Stimulated activated CD8-positive, alpha-beta memory T cell treated with anti-CD3 and anti-CD28 coated beads, Interleukin-4, amount 100 ng/mL, for 1 hour (primary cell): ENCODE measurements at places on chromosomes 11 and 22.

DNA sequence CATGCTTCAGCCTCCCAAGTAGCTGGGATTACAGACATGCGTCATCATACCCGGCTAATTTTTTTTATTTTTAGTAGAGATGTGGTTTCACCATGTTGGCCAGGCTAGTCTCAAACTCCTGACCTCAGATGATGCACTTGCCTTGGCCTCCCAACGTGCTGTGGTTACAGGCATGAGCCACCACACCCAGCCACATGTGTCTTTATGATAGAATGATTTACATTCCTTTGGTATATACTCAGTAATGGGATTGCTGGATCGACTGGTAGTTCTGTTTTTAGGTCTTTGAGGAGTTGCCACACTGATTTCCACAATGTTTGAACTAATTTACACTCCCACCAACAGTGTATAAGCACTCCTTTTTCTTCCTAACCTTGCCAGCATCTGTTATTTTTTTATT lies 276.2 kb downstream of the METTL15 start:
- DNase-seq: no peak

DNA sequence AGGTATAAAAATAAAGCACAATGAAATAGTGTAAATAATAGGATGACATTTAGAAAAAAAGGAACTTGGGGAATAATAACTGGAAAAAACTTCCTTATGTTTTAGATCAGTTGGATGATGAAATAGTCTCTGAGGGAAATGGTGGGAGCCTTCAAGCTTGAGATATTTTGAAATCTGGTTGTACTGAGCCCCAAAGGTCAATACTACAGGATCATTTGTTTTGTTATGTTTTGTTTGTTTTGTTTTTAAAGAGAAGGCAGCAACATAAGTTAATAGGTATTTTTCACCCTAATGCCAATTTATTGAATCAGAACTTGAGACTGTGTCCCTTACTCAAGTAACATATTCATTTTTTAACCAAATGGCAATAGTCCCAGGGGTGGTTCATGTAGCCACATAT lies 393.1 kb downstream of the ETS1 start:
- DNase-seq: no peak

- DNase-seq: no peak
These were observed 79.9 kb upstream of the GRIK4 start for GRCh38 chr11:120431633-120432032.

DNA sequence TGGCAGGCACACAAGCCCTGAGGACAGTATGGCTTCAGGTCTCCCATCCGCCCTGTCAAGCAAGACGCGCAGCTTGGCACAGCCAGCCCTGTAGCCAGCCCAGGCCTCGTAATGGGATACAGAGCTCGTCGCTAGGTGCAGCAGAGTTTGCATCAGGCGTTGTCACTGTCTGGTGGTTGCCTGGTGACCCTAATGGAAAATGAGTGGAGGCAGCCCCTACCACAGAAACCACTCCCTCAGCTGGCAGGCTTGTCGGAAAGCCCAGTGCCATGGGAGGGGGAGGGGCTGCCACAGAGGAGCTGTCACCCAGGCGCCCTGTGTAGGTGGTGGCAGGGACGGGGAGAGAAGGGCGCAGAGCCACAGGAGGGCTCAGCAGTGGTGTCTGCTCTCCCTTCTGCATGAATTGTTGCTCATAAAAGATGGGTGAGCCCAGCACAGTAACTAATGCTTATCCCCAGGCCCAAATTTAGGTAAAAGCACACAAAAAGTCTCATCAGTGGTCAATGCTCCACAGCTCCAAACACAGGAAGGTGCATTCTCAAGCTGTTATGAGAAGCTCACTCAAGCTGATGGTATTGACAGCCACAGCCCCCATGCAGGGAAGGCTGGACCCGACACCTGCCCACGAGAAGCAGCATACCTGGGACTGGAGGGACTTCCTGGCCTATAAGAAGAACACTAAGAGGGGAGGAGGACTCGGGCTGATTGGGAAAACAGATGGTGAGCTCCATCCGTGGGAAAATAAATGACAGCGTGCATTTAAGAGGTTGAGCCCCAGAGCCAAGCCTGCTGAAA lies 164.6 kb downstream of the ETS1 start:
- peak; percentile 80 for DNase-seq

DNA sequence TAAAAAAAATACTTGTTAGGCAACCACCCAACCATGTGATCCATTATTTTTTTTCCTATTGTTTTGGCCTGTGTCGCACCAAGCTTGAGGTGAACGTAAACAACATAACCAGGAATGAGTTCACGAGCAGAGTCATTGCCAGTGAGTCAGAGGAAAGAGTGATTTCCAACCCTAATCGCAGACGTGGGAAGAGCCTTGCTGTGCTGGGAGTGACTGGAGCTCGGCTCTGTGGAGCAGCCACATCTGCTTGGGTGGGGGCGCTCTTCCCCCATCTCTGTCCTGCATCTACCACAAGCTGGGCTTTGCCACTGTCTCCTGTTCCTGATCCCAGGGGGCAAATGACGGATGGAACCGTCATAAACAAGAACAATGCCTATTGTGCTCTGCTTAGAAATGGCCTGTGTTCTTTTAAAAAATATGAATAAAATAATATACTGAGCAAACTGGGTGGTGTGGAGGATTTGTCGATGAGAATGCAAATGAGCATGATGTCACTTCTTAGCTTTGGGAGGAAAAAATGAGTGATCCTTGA lies 210.0 kb downstream of the KIRREL3 start:
- DNase-seq: no peak

DNA sequence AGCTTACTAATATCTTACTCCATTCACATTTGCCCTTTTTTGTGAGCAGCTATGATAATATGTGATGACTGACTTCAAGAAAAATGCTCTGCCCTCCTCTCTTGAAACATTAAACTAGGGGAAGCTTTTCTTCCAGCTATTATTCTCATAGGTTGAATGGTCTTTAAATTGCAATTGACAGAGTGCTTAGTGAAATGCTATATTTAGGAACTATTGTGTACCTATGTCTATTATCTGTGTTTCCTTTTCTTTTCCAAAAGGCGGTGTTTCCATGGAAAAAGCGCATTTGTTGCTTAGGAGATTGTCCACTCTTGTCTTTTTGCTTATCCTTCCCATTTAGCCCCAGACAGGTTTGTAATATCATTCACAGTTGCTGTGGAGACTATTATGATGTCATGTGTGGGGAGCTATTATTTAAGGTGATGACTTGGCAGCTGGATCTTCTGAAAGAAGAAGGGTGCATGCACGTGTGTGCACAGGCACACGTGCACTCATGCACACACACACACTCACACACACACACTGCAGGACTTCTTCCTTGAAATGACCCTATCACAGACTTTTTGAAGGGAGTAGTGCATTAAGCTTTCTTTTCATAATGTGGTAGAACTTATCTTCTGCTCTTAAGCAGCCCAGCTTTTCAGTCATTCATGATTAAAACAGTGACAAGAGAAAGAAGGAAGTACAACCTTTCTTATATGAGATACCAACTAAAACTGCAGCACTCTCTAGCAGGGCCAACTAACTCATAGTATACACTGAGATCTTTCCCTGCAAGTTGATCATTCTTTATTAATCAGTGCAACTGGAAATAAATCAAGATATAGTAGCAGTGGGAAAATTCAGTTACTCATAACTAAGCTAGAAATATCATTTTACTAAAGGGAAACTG lies 340.8 kb upstream of the MTNR1B start:
- no peak for DNase-seq

DNA sequence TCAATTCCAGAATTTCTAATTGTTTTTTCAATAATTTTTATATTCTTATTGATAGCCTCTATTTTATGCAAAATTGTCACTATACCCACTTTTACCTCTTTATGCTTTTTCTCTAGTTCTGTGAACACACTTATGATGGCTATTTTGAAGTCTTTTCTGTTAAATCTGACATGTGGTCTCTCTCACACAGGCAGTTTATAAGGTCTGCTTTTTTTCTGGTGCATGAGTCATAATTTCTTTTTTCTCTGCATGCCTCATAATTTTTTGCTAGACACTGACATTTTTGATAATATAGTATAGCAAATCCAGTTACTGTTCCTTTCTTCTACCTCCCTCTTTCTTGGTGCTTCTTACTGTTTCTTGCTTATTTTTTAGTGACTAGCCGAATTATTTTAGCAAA lies 36.0 kb downstream of the ZBTB44 start:
- DNase-seq: no peak

DNA sequence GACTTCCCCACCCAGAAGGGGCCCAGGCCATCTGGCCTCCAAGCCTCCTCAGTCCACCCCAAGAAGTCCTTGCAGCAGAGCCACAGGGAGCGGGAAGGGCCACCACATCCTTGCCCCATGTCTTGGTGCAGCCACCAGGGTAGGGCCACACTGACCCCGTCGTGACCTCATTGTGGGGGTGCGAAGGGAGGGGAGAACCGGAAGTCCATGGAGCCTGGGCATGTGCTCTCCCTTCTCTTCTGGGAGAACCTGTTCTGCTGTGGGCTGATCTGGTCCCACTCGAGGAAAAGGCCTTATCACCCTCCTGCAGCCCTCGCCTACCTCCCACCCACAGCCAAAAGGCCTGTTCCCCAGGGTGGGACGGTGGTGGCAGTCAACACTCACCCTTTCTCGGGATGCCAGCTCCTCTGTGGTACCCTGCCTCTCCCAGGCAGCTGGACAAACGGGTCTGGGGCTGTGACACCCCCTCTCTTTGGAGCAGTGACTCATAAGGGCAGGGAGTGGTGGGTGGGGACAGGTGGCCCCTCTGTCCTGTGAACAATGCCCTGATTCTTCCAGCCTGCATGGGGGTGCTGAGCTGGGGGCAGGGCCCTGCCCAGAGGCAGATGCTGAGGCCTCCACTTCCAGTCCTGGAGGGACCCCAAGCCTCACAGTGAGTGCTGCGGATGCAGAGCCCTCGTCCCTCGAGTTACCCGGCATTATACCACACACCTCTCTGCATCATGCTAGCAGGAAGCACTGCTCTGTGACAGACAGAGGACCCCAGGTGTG lies 14.6 kb upstream of the CTSD start:
- no peak for DNase-seq

DNA sequence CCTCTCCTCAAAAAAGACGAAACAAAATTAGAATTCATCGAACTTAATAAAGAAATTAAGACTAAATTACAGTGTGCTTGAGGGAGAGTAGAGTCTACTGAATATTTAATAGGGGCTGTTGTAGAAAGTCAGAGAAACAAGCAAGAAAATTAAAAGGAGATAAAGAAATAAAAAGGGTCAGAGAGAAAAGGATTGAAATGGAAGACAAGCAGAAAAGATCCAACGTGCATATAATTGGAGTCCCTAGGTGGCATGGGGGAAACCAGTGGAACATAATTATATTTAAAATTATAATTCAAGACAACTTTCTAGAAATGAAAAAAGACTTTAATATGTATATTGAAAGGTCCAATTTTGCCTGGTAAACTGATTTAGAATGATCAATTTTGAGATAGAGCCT lies 74.3 kb downstream of the ACER3 start:
- no peak for DNase-seq

DNA sequence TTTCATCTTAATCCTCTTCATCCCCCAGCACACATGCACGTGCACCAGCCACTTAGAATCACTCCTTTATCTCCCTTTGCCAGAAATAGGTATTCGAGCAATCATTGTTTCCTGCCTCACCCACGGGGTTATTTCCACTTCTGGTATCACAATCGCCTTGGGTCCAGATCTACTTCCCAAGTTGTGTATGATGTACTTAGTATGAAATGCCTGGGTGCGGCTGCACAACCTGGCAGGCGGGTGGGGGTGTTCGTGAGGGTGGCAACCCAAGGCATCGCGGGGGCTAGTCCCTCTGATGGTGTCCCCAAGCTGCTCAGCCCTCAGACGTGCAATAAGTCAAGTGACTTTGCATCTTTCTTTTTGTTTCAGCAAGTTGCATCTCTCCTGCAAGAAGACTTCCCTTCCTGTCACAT lies 475.6 kb downstream of the MIAT start:
- no peak for DNase-seq

GRCh38 chr11:65476632-65477148 lies 22.2 kb upstream of the MALAT1 start:
- DNase-seq: no peak

DNA sequence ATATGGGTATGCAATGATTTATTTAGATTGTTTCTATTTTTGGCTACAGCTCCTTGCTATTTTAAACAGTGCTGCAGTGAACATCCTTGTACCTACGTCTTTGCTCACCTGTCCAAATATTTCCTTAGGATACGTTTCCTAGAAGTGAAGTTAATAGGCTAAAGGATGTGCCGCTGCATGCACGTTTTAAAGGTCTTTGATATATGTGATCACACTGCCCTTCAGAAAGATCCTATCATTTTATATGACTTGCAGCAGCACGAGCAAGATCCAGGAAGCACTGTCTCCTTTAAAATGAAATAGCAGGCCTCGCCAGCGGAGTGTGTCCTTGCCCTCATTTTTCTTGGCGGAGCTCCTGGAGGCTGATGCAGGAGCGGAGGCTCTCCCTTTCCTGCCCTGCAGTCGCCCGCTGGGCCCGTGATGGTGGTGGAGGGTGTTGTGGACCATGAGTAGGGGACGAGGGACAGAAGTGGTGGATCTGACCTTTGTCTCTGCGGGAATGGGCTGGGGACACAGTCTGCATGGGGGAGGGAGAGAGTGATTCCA lies 19.4 kb downstream of the RPS6KA4 start:
- DNase-seq: no peak

DNA sequence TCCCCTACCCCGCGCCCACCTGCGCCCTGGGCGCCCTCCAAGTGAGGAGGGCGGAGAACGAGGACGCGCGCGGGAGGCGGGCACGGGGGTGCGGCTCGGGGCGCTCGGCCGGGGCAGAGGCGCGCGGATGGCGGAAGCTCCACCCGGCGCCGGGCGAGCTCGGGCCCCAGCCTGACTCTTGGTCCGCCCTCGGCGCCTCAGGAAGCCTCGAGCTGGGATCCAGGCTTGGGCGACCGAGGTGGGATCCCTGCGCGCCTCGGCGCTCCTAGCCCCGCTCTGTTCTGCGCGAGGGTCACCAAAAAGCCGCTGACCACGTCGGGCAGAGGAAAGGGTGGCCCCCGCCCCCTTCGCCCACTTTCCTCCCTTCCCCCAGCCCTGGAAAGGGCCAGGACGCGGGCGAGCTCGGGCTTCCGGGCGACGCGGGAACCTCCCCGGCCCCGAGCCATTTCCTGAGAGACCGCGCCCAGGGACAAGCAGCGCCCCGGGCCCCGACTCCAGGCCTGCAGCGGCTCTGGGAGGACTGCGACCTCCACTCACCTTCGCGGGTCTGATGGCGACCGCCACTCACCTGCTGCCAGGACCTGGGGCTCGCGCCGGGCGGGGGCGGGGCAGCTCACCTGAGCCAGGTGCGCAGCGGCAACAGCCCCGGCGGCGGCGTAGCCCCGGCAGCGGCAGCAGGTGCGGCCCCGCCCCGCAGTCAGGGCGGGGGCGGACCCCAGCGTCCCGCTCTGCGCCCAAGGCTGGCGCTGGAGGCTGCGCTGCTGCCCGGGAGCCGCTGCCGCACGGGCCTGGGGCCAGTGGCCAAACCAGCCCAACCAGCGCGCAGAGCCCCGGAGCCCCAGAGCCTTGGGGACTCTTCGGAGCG lies 2.2 kb upstream of the SIGIRR start:
- DNase-seq: no peak

GRCh38 chr22:43388420-43388851 lies 23.4 kb upstream of the MPPED1 start:
- peak; percentile 50 for DNase-seq

GRCh38 chr22:31683181-31684105 lies 21.4 kb upstream of the PISD start:
- no peak for DNase-seq

GRCh38 chr11:46696212-46696558 lies 4.2 kb downstream of the ARHGAP1 start:
- DNase-seq: no peak

- DNase-seq: no peak
These were observed 39.1 kb upstream of the GRAMD4 start for GRCh38 chr22:46580940-46581537.

- DNase-seq: no peak
These were observed 13.3 kb upstream of the LIPT2 start for GRCh38 chr11:74506823-74507222.

GRCh38 chr11:110829873-110830272 lies 117.6 kb upstream of the ARHGAP20 start:
- DNase-seq: no peak
